ENCODE measurements at places on chromosomes 16 and 17. TPM values are rescaled to one million over a fixed set of nuclear protein-coding genes. Genes with fewer than 3 reads are reported as not detected.

DNA sequence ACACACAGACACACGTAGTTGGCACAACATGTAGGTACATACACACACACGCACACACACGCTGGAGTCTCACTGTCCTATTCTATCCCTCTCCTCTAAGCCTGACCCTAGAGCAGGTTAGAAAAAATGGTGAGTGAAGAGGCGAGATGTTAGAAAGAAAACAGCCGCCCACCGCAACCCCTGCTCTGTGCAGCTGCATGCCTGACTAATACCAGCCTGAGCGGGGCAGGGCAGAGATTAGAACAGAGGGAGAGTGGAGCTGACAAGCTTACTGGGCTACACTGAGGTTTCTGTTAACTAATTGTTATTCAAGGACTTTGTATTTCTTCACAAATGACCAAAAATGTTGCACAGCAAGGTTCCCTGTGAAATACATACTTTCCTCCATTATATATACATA lies 59.8 kb downstream of the AMFR start:
- peaks cover 50% of the 10 kb centered on the region for H3K36me3 ChIP-seq
- H3K27me3 ChIP-seq: no peaks in the 10 kb centered on the region
- DNase-seq: no peak
- H3K27ac ChIP-seq: no peak overlapping the region
- H3K4me1 ChIP-seq: no peaks in the 10 kb centered on the region

DNA sequence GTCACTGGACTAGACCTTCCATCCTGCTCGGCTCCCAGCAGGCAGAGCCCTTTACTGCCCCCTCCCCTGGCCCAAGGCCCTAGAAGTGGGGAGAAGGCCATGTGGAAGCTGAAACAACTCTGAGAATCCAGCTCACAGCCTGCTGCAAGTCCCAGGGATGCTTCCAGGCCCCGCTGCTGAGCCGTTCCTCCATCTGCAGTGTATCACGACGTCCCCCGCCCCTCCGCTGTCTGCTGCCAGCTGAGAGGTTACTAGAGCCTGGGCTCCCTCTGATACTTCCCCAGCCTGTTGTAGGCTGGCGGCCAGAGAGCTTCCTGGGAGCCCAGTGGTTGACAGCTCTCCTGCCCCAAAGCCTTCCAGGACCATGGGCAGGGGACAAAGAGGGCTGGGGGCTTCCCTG lies 118.2 kb downstream of the MGAT5B start:
- no peaks in the 10 kb centered on the region for H3K36me3 ChIP-seq
- no peak for DNase-seq
- no peak overlapping the region for H3K4me3 ChIP-seq
- H3K27ac ChIP-seq: no peak overlapping the region

DNA sequence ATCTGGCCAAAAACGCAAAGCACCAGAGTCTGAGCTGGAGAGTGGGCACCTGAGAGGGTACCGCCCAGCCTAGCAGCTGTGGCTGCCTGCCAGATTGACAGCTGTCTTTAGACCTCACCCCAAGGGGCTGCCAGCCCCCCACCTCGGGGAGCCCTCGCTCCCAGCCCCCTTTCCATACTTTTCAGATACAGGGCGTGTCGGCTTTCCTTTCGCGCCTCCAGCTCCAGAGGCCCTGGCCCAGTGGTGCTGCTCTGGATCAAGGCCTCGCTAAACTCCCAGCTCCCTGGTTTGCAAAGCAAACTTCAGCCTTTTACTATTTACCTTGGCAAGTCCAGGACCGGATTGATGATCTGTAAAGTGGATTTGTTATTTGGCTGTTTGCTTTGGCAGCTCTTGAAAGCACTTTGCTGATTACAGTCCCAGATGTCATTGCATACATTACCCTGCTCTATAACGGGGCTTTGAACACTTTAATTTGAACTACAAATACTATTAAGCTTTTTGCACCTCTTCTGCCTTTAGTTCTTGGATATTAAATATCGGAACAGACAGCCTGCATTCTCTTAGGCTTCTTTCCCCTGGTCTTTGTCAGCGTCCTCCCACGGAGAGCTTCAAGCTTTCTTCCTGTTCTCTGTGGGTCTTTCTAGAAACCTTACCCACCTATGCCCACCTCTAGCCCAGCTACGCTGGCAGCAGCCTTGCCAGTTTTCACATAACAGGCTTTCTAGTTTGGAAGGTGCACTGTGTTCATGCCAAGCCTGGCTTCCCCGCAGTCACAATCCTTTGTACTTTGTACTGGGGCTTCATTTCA lies 63.6 kb upstream of the TBX2 start:
- no peaks in the 10 kb centered on the region for H3K36me3 ChIP-seq
- no peaks in the 10 kb centered on the region for H3K27me3 ChIP-seq
- no peak overlapping the region for H3K4me3 ChIP-seq
- no peak for DNase-seq
- H3K27ac ChIP-seq: no peak overlapping the region

DNA sequence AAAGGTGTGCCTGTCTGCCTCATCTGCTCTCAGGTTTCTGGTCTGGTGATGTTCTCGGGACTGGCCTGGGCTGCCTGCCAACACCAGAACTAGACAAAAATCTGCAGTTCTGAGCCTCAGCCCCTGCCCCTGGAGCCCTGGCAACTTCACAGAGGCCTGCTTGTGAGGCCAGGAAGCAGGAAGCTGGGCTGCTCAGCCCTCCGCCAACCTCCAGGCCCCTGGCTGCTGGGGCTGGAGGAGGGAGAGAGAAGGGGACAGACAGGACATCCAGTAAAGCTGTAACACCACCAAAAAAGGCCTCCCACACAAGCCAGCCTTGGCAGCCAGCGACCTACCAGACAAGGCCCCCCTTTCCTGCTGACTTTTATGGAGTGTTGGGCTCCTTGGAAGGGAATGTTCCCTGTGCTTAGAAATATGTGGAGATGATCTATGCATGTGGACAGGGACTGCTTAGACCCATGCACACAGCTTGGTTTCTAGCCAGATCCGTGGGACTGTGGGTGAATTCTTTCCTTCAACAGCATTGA lies 157.6 kb downstream of the XYLT1 start:
- DNase-seq: no peak
- H3K27ac ChIP-seq: no peak overlapping the region
- no peak overlapping the region for H3K4me3 ChIP-seq
- no peaks in the 10 kb centered on the region for H3K27me3 ChIP-seq
- H3K4me1 ChIP-seq: peaks cover 22% of the 10 kb centered on the region
- peaks cover 19% of the 10 kb centered on the region for H3K36me3 ChIP-seq

GRCh38 chr16:86225905-86226371 lies 284.4 kb upstream of the FOXF1 start:
- H3K4me1 ChIP-seq: no peaks in the 10 kb centered on the region
- H3K27me3 ChIP-seq: peaks cover 8% of the 10 kb centered on the region
- H3K4me3 ChIP-seq: no peak overlapping the region
- no peak for DNase-seq

GRCh38 chr17:13540546-13540945 lies 61.2 kb downstream of the HS3ST3A1 start:
- no peak overlapping the region for H3K27ac ChIP-seq
- H3K27me3 ChIP-seq: no peaks in the 10 kb centered on the region
- no peak overlapping the region for H3K4me3 ChIP-seq
- no peaks in the 10 kb centered on the region for H3K36me3 ChIP-seq

- no peak overlapping the region for H3K27ac ChIP-seq
- DNase-seq: no peak
- no peaks in the 10 kb centered on the region for H3K4me1 ChIP-seq
- no peaks in the 10 kb centered on the region for H3K36me3 ChIP-seq
- H3K4me3 ChIP-seq: no peak overlapping the region
Measured at GRCh38 chr16:84913315-84913714, 93.5 kb downstream of the CRISPLD2 start.

DNA sequence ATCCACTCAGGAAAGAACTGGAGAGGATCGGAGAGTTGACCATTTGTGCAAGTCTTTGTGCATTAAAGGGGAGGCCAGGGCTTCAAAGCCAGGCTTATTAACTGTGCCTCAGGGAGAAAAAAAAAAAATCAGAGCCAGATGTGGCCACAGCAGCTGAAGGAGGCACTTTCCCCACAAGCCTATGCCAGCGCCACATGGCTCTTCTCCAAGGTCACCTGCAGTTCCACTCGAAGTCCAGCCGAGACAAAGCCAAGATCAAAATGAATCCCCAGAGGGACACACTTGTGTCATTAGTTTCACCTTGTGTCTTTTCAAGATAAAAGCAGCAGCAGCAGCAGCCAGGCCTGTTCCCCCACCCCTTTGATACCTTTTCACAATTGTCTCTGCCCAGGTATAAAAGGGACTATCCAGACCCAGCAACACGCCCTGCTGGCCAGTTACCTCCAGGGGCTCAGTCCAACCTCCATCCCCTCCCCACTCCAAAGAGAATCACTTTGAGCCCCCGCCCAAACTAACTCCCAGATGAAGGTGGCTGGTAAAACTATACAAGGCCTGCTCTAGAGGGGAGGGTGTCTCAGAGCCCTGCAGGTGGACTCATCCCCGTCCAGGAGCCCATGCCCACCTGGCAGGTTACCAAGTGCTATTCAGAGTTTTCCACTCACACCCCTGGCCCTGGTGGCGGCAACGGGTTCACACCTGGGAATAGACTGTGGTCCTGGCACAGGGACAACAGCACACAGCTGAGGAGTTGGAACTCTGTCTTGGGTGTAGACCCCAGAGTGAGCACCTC lies 29.2 kb downstream of the AXIN2 start:
- no peaks in the 10 kb centered on the region for H3K4me1 ChIP-seq
- peaks cover 2% of the 10 kb centered on the region for H3K27me3 ChIP-seq
- H3K36me3 ChIP-seq: peaks cover 47% of the 10 kb centered on the region
- no peak overlapping the region for H3K27ac ChIP-seq
- H3K4me3 ChIP-seq: no peak overlapping the region

GRCh38 chr16:3193221-3194212 lies 5.5 kb downstream of the OR1F1 start:
- H3K27me3 ChIP-seq: peaks cover 43% of the 10 kb centered on the region
- DNase-seq: no peak
- peaks cover 17% of the 10 kb centered on the region for H3K4me1 ChIP-seq

Gene AATK
- 0.48 TPM for total RNA-seq
